ENCODE measurements at places on chromosomes 3 and 15.

GRCh38 chr3:102265720-102266119, 169.1 kb upstream of the ZPLD1 start:
- no peak for DNase-seq

DNA sequence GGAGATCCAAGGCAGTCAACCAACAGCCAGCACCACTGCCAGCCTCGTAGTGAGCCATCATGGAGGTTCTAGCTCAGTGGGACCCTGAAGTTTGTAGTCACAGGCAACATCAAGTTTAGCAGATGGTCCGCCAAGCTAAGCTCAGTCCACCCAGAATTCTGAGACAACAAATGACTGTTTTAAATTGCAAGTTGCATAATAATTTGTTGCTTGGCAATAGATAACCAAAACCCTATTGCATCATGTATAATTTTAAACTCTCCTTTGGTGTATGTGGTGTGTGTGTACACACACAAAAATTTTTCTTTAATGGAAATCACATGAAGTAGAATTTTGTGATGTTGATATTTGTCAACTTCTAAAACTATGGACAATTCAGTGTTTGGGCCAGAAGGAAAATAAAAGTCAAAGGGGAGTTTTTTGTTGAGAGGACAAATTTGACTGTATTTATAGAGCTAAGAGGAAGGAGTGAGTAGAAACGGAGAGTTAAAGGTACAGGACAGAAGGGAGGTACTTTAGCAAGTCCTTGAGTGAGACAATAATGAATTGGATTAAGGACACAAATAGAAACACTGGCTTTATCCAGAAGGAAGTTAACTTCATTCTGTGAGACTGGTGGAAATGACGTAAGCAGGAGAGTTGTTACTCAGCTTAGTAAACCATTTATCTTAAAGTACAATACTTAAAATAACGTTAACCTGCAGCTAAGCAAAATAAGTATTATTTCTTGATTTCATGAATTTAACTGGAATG, 83.6 kb downstream of the NCEH1 start:
- no peak for DNase-seq

DNA sequence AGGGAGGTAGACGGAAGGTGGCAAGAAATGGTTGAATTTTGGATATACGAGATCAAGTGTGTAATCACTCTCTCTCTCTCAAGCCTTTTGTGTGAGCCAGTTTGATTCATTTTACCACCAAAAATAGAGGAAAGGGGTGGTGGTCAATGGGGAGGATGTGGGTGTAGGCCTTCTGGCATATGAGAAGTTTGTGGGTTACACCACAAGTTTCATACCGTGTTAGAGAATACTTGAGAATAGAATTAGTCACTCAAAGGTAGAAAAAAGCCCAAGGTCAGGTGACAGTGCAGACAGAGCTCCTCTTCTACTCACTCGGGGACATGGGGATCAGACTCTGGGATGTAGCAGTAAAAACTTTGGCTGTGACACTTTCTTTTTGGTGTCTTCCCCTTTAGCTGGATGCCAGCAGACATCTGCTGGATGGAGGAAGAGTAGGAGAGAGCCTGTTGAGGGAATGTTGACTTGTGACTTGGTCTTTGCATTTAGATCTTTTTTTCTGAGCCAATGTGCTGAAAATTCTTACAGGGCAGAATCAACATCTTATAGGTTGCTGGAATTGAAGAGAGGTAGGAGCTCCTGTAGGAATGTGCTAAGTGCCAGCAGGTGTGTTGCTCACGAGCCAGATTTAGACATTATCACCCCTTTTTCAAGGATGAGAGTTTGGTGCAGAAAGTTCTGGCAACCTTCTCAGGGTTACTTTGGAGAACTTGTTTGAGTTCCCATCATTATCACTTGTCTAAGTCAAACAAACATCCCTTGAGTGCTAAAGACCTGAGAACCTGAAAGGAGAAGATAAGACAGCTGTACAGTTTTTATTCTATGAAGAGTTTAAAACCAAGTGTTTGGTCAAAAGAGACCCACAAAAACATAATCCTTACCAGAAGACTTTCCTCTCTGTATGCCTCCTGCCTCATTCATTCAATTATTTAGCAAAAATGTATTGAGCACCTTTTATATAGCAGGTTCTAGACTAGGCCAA, 43.9 kb upstream of the RYK start:
- no peak for DNase-seq

DNA sequence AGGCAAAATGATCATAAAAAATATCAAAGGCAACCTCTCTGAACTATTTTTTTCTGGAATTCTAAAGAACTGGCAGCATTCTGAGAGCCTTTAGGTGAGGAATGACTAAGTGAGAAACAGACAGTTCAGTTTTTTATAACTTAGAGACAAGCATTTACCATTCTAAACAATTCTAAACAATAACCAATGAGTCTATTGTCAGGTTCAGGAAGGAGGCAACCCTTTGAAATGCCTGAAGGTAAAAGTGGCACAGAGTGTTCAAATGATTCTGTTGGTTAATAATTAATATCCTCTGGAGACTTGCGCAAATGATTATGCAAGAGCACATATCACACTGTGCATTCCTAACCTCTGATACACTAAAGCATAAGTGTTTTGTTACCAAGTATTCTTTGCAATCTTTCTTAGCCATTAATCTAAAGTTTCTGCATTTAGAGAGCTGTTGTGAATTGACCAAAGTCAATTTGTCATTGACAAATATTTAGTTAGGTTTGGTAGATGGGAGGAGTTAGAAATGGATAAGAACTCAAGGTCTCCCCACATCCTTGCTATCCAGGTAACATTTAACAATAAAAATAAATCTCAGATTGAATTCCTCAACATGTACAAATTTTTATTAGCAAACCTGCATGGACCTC, 9.2 kb upstream of the TGFBR2 start:
- no peak for DNase-seq

DNA sequence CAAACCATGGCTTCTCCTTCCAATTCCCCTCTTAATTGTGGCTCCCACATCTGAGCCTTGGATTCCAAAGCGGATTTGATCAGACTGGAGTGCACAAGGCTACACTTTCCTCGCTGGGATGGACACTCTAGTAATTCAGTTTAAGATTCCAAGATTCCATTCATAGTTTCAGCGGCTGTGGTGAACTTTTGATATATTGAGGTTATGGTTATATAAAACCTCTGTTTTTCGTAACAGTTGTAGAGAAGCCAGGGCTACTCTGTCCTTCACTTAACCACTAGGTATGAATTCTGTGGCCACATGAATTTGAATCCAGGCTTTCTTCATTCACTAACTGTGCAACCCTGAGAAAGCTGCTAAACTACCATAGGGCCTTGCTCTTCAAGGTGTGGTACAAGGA, 67.9 kb upstream of the KY start:
- DNase-seq, result no peak

DNA sequence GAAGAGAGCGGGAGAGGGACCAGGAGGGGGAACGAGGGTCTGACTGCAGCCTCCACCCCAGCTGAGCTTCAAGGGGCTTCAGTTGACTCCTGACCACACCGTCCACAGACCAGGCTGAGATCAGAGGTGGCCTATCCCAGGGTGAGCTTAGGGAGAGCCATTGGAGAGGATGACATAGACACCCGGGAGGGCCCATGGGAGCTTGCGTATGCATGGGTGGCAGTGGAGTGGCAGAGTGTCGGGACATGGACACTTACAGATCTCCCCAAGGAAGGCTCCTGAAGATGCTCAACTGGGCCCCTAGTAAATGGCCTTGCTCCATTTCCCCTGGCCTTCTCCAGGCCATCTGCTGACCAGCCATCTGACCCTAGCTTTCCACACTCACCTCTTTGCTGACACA, 12.6 kb upstream of the ALAS1 start:
- DNase-seq, result no peak

GRCh38 chr3:78994174-78995027, 773.4 kb downstream of the ROBO1 start:
- DNase-seq, result no peak

DNA sequence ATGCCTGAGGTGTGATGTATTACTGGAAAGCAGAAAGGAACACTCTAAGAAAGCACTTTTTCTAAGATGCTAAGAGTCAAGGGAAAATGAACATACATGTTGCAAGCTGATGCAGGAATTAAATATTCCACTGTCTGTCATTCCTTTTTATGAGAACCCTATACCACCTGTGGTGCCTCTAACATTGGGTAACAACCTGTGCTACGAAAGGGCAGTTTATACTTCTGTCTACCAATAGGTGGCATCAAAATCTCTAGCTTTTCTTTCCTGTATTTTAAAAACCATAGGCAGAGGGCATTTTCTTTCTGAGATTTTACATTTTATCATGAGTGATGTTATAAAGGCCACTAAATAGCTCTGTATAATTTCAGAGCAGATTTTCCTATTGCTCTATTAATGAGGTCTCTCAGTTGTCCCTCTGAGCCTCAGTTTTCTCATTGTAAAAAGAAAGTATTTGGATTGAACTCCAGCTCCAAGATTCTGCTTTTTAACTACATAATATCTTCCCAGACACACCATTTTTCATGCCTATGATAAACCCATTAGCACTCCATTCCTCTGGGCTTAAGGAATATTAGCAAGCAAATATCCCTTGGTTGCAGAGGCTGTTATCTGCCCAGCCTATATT, 3.5 kb upstream of the CPNE4 start:
- DNase-seq, result no peak

DNA sequence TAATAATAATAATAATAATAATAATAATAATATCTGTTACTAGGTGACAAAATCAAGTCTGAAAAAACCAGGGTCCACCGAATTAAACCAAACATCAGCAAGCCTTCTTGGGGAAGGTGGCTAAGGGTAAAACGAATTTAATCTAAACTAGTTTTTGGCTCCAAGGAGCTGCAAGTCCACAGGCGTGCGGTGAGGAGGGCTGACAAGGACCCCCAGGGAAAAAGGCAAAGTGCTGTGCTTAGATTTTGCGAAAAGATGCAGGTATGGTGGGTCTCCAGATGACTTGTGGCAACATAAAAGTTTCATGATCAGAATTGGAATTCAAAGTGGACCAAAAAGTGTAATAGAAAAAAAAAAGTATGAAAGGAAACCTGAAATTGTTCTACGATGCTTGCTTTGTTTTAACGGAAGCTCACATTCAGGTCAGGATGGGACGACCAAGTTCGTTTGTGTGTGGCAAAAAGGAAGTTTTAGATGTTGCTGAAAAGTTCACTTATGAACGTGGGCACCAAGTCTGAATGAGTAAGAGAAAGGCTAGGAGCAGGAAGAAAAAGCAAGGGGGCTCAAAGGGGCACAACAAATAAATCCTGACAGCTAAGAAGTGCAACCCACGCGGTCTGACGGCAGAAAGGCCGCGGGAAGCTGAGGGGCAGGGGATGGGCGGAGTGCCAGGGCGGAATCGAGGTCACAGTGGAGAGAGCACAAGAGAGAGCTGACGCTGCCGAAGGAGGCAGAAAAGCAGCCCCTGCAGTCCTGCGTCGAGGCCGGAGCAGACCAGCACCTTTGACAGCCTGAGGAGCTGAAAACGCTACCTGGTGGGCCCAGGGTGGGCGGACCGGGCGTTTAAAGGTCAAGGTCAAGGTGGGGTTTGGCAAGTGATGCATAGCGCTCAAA, 1.1 kb downstream of the WDR82 start:
- peak; percentile 33 for DNase-seq

GRCh38 chr3:144244662-144245061, 273.0 kb downstream of the DIPK2A start:
- no peak for DNase-seq

- DNase-seq, result no peak
Measured at GRCh38 chr3:13572926-13573623, 24.1 kb downstream of the FBLN2 start.

DNA sequence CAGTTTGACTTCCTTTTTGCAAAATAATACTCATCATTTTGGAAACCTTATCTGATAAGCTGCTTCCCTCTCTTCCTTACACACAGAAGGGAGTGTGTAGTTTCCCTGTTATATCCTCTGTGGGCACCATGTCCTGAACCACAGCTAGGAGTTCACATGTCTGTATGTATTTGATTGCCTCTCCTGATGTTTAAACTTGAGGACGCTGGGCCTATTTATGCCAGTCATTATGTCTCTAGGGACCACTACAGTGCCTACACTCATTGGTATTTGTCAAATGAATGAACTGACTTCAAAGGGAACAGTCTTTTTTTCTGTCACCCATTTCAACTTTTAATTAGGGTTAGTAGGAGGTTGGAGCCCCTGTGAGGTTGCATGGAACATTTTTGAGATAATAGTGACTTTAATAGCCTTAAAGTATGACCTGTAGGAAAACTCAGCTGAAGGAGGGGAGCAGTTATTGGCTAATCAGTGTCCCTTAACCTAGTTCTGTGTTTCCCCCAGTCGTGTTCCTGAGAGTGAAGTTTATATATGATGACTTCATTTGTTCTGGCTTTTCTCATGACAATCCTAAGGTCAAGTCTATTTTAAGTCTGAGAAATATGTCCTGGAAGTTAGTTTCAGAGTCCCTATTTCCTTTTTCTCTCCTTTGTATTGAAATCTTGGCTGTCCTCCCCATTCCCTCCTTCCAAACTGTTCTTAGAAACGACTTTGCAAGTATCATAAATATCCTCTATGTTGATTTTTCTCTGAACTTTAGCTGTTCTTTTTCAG, 28.9 kb downstream of the PDE8A start:
- no peak for DNase-seq

DNA sequence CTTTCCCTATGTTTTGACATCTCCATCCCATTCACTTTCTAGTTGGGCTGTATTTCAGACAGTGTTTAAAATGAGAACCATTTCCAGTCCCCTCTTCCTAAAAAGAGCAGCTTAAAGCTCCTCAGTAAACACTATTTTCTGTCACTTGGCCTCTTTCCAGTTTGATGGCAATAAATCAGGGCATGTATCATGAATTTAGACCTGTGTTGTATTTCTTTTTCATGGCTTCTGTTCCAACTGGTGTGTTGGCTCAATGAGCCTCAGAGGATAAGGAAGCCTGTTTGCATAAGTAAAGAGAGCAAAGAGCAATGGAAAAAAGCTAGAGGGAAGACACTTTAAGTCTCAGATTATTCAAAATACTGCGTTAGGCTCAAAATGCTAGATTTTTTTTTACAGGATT, 7.2 kb downstream of the CCDC80 start:
- DNase-seq, result no peak

DNA sequence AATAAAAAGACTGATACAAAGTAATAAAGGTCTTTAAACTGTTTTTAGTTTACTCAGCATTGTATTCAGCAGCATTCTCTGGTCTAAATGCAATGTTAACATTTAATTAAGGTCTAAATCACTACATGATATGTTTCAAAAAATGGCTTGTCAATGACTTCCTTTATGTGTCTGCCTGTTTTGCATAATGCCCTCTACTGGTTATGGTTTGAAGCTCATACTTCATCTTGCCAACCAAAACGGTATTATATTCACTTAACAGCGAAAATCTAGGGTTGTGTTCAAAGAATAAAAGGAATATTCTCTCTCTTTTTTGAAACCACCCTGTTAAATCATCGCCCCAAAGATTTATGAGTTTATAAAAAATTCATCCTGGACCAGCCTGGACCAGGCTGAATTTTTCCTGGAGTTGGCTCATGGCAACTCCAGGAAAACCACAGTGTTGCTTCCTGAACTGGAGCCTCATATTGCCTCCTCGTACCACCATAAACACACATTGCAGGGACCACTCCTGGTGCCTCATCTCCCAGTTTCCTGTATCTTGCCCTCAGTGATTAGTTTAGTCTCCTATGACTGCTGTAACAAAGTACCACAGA, 6.7 kb upstream of the NCEH1 start:
- DNase-seq, result no peak
